ENCODE measurements at places on chromosomes 7 and 10. TPM values are rescaled to one million over a fixed set of nuclear protein-coding genes. Genes with fewer than 3 reads are reported as not detected.

UNC5B gene
- total RNA-seq = 172 TPM

ZNF804B gene
- not detected for total RNA-seq

DNA sequence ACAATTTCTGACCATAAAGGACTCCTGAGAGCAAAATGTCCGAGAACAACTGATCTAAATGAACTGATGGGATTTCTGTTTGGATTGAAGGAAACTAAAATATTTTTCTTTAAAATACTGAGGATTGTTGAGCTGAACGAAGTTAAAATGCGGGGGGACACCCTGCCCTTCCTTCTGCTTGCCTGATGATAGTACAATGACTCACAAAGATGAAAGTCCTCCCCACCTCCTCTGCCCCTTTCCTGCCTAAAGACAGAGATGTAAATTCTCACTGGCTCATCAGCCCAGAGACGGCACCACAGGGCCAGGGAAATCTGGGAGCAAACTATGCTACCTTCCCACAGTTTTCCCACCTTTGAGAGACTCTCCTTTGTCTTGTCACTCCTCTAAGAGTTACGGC is 180.6 kb downstream of the PHTF2 start:
- H3K27ac ChIP-seq = no peak overlapping the region
- no peak overlapping the region for H3K4me3 ChIP-seq
- DNase-seq = no peak
- no peaks in the 10 kb centered on the region for H3K4me1 ChIP-seq
- no peaks in the 10 kb centered on the region for H3K36me3 ChIP-seq

DNA sequence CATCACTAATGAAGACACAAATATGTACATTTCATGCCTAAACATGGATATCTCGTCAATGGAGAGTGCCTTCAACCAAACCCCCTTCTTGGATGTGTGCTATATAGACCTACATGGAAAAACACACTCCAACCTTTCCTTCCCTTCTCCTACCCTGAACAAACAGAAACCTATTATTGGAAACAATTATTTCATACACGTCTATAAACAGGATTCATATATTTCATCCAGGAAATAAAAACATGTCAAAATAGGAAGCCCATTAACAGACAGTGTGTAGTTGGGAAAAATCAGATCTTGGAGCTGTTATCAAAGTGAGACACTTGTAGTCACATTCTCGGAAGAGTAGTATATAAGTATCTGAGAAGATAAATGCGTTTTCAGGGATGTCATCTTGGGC is 81.1 kb downstream of the NRP1 start:
- no peak for DNase-seq
- H3K36me3 ChIP-seq = peaks cover 87% of the 10 kb centered on the region
- no peaks in the 10 kb centered on the region for H3K27me3 ChIP-seq
- no peak overlapping the region for H3K27ac ChIP-seq
- H3K4me3 ChIP-seq = no peak overlapping the region
- H3K4me1 ChIP-seq = no peaks in the 10 kb centered on the region

GRCh38 chr7:39616138-39616537 is 7.2 kb upstream of the RALA start:
- no peaks in the 10 kb centered on the region for H3K36me3 ChIP-seq
- H3K27me3 ChIP-seq = no peaks in the 10 kb centered on the region
- no peak for DNase-seq
- no peaks in the 10 kb centered on the region for H3K4me1 ChIP-seq
- no peak overlapping the region for H3K4me3 ChIP-seq

DNA sequence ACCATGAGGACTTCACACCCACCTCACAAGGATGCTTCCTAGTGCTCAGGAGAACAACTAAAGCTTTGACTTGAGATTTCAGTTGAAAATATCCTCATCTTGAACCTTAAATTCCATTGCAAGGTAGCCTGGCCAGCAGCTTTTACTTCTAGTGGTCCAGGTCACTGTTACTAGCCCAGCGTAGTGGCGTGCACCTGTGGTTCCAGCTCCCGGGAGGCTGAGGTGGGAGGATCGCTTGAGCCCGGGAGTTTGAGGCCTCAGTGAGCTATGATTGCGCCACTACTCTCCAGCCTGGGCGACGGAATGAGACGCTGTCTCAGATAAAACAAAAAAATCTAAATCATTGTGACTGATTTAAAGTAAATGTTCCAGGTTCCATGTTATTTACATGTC is 28.3 kb upstream of the PRKAR1B start:
- no peak overlapping the region for H3K27ac ChIP-seq
- DNase-seq = no peak
- no peaks in the 10 kb centered on the region for H3K27me3 ChIP-seq

DNA sequence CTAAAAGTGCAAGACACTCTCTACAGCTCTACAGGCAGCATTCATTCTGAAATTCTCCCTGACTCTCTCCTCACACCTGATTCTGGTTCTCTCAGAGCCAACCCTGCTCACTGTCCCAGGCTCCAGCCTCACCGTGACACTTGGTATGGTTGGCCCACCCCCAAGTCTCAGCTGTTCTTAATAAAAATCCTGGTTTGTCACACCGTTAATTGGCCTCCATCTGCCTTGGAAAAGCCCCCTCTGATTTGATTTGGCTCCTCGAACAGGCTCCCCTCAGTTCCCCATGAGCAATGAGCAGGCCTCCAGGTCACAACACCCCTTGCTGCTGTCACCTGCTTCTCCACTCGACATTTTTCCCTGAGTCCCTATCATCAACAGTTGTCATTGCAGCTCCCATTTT is 507.3 kb upstream of the AUTS2 start:
- H3K27me3 ChIP-seq = no peaks in the 10 kb centered on the region
- DNase-seq = no peak
- H3K4me3 ChIP-seq = no peak overlapping the region
- H3K4me1 ChIP-seq = no peaks in the 10 kb centered on the region
- no peaks in the 10 kb centered on the region for H3K36me3 ChIP-seq
- H3K27ac ChIP-seq = no peak overlapping the region

All from cardiac muscle cell (in vitro differentiated cells and primary cell).